Activated CD4-positive, alpha-beta T cell treated with anti-CD3 and anti-CD28 coated beads, Interleukin-2, amount 10 ng/mL, durations not matched to agents 7 days and 5 days (primary cell): ENCODE measurements at places on chromosomes 12 and 14. TPM values are rescaled to one million over a fixed set of nuclear protein-coding genes. Genes with fewer than 3 reads are reported as not detected.

Gene CCDC197
- not detected for total RNA-seq

Gene DDN
- total RNA-seq, result 0.17 TPM

Gene CCDC184
- total RNA-seq, result 0.22 TPM

Gene SINHCAF
- 92.3 TPM for total RNA-seq

Gene FRS2
- total RNA-seq, result 14.6 TPM

Gene FAIM2
- 0.50 TPM for total RNA-seq

DNA sequence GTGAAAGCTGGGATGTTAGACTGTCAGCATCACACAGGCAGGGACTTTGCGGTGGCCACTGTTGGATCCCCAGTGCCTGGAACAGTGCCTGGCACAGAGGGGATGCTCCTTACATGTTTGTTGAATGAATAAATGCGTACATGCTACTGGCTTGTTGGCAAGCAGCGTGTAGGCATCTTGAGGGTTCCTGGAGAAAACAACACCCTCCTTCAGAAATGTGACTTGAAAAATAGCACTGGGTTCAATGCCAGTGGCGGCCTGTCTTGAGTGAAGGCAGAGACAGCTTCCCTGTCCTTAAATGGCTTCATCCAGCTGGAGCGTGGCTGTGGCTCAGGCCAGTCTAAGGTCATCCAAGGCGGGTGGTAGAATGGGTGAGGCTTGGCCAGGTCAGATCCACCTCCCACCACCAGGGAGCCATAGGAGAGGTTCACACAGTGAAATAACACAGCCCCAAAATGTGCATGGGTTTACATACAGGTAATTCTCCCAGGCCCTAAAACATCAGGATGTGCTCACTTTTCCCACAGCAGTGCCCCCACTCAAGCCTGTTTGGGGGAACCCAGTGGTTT, 171.4 kb downstream of the PHETA1 start:
- DNase-seq, result no peak

DNA sequence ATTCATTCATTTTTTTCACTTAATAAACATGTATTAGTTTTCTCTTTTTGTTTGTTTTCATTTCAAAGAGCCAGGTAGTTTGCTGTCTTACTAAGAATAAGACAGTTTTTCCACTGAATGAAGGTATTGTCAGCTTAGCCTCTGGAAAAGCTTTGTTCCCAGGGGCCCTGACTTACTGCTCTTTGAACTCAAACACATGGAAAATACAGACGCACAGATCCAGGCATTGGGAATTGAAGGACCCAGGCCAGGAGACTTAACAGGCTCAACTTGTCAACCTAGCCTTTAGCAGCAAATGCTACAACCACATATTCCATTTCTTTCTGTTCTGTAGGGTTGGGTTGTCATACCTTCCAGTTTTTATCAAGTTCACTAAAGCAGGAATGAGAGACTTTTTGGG, 38.5 kb upstream of the SLCO1C1 start:
- no peak for DNase-seq

DNA sequence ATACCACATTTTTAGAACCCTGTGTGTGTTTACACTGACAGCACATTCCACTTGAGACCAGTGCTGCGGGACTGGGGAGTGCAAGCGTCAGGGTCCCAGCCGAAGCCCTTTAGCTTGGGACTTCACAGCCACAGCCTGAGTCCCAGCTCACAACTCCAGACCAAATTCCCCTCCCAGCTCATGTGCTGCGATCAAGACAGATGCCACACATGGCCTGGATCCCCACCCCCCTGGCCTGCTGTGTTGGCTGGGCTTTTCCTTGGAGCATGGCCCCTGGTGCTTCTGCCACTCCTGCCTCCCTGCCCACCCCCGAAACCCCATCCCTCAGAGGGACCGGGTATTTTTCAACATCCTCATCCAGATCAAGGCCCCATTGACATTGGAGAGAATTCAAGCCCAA, 63.7 kb downstream of the WDR20 start:
- no peak for DNase-seq

DNA sequence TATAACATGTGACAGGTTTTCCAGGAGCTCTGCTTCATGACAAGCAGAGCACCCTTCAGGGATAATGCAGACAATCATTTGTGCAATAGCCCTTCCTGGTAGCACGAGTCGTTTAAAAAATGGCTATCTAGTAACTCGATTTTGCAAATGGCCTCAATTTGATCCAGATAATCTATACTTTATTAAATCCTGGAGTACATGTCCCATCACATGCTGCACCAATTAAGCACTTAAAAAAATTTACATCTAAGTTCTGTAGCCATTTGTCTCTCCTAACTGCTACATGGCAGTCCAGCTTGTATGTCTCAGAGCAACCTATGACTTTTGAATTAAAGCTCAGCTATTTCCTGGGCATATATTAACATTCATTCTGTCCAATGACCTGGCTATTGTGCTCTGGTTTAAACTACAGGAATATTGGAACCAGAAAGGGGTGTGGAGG, 79.8 kb downstream of the TTC8 start:
- DNase-seq, result no peak

DNA sequence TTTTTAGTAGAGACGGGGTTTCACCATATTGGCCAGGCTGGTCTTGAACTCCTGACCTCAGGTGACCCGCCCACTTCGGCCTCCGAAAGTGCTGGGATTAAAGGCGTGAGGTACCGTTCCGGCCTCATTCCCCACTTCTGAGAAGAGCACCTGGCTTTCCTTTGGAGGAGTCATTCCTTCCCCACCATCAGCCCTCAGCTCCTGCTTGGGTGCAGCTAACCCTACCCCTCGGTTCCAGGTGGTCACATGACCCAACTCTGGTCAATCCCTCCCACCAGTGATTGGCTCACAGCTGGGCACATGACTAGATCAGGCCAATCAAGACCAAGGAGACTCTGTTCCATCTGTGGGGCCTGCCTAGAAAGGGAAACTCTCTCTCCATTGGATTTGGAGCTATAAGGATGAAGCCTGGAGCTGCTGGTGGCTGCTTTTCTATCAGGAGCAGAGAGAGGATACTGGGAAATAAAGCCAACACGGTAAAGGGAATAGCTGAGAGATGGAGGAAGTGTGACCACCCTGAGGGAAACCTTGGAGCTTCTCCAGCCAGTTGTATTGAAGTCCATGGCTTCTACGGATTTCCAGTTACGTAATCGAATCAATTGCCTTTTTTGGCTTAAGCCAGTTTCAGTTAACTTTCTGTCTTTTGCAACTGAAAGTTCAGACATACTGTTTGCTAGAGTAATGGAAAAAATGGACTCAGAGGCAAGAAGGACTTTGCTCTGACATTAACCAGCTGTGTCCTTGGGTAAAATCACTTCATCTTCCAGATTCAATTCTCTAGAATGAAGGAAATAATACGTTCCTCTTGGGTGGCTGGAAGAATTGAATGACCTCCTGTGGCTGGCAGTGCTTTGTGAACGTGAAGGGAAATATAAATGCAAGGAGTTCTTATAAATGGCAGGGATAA, 19.7 kb upstream of the IFT81 start:
- DNase-seq, result no peak

DNA sequence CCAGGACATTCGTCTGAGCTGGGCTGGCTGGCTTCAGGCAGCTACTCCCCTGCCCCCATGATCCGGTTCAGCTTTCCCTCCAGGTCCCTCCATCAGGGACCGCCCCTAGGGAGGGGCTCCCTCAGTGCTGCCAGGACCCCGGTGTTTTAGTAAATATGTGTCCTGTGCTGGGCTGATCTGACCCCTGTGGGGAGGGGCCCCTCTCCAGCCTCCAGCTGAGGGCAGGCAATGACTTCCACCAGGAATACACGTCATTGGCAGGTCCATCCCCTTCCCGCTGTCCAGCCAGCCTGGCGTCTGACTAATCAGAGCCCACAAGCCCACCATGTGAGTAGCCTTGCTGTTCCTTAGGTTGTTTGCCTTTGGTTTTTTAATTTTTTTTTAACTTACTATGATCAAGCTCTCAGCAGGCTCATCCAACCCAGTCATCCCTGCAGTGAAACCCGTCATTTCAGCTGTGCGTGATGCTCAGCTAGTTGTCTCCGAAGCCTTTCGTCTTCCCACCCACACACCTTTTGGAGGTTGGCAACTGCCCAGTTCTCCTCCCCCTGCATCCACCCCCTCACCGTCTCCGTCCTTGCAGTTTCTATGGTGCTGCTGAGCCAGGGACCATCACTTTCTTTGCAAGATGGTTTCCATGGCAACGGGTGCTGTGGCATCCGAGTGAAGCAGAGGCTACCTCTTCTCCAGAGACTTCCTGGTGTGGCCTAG, 16.0 kb upstream of the SERPINA4 start:
- no peak for DNase-seq

- peak; percentile 3 for DNase-seq
Observed at GRCh38 chr12:52634266-52635056, 16.1 kb upstream of the KRT73 start.

DNA sequence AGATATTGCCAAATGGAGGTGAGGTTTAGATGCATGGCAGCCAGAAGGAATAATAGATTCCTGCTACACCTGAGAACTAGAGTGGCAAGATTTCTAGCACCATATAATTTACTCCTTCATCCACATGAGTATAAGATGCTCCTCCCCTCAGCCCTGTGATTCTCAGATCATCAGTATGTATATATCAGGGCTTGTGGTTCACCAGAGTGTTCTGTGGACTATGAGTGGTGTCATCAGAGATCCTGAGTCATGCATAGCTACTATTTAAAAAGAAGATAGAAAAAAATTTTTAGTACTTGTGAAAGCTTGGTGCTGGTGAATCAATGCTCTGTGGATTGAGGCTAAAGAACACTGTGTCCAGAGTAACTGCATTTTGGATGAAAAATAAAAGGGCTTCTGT, 285.9 kb downstream of the BMP4 start:
- no peak for DNase-seq
